ENCODE measurements at places on chromosomes 3 and 15.
A peak's percentile ranks its signal among the peaks of the same experiment; 100 is the strongest.

- no peak for DNase-seq
Measured at GRCh38 chr3:127438371-127438770, 150.5 kb upstream of the PRR20G start.

GRCh38 chr3:173890091-173890490 lies 492.5 kb downstream of the NLGN1 start:
- no peak for DNase-seq

DNA sequence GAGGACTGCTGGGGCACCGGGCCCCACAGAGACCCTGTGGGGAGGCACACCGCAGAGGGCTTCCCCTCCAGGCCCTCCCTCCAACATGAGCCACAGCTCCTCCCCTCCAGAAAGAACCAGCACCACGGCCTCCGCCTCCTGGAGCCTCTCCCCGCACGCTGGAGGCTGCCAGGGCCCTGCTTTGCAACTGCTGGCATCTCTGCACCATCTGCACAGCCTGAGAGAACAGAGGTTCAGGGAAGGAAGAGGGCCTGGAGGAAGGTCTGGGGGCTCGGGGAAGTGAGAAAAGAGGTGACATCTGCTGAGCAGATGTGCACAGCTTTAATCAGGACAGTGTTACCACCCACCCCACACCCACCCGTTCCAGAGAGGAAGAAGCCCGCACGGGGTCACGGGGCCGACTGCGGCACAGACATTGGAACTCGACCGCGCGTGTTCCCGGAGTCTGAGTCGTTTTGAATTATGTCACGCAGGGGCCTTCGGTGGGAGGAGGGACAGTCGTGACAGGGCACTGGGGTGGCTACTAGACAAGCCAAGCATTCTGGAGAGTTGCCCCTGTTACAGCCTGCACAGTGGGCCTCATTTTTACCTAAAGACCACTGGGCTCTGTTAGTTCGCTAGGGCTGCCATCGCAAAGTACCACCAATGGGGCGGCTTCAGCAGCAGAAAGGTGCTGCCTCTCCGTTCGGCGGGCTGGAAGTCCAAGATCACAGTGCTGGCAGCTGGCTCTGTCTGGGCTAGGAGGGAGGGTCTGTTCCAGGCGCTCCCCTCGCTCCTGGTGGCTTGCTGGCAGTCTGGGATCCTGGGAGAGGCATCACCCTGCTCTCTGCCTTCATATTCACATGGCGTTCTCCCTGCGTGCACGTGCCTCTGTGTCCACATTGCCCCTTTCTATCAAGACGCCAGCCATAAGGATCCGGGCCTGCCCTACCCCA lies 194.8 kb downstream of the XXYLT1 start:
- no peak for DNase-seq

DNA sequence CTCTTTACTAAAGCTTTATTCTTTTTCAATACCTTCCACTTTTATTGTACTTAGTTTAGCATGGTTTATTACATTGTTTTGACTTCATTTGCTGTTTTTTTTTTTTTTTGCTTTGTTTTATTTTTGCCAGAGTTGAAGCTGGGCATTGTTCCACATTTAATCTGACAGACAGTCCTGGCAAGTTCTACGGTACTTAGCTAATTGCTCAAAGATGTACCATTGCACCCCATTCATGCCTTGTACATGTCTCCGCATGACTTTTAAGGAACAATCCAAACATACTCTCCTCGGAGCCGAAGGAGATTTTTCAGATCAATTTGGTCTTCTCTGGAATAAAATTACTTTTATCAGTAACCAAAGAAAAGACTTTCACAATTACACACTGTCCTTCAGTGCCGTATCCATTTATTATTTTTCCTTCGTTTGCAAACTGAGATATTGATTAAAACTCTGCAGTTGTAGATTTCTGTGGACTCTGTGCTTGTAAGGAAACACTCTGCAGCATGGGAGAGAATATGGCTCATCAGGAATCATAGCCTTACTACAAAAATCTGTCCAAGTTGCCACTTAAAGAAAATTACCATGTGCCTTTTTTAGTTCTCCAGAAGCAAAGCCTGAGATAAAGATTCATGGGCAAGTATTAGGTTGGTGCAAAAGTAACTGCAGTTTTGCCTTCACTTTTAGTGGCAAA lies 952.0 kb downstream of the AGBL1 start:
- no peak for DNase-seq

DNA sequence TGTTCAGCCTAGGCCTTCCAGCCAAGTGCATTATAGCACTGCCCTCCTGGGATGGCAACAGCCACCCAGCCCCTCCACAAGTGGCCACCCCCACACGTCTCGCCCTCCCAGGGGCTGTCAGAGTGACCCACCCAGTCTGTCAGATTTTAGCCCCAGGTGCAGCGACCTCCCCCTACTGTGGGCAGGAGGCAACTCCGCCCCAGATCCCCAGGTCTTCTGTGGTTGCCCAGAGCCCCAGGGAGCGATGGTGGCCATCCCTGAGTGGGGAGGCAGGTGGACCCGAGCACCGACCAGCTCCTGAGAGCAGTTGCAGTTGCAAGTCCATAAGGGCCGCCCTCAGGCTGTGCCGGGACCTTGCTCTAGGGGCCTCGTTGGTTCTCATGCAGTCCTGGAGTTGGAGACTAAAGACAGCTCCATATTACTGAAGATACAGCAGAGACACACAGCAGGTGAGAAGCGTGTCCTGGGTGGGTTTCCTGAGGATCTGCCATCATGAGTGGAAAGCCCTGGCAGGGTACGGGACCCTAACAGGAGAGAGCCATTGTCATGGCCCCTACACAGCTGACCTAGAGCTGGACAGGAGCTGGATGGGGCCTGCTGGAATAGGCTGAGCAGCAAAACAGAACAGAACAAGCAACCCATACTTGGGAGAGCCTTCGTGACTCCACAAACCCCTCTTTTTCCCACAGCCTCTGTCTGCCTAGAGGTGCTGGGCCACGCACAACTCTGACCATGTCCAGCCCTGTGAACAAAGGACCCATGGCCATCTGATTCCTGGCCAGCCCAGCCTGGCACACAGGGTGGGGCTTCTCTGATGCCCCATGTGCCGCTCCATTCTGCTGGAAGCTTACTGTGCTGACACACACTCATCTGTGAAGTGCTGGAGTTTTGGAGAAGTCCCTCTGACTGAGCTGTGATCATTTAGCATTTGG lies 110.3 kb upstream of the ALDH1A3 start:
- peak; percentile 23 for DNase-seq

GRCh38 chr3:143825513-143825912 lies 22.8 kb downstream of the SLC9A9 start:
- no peak for DNase-seq

All from GM13976 (cell line).